Activated CD8-positive, alpha-beta T cell treated with anti-CD3 and anti-CD28 coated beads for 36 hours (primary cell): ENCODE measurements at places on chromosomes 6 and 20. TPM values are rescaled to one million over a fixed set of nuclear protein-coding genes. Genes with fewer than 3 reads are reported as not detected.

The CFAP206 gene
- total RNA-seq, result not detected

The CCDC170 gene
- not detected for total RNA-seq

The BPIFB1 gene
- not detected for total RNA-seq

The IL17A gene
- not detected for total RNA-seq

The TTLL9 gene
- not detected for total RNA-seq

The UFL1 gene
- total RNA-seq, result 30.8 TPM

The TFB1M gene
- 70.9 TPM for total RNA-seq

The LST1 gene
- 43.6 TPM for total RNA-seq

The TRIM10 gene
- total RNA-seq, result not detected

DNA sequence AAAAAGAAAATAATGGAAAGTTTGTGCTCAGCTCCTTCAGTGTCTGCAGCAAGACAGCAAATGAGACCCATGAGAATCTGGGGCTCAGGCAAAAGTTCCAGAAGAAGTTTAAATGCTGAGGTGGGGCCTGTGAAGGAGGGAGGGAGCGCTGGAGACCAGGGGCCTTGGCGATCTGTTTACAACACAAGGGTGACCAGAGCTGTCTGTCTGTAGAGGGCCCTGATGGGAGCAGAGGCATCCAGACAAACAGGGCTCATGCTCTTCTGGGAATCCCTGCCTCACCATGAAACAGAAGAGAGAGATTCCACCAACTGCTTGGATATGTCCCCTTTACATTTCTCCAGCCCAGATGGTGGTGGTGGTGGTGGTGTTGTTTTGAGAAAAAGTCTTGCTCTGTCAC, 79.3 kb upstream of the SHLD1 start:
- no peak for DNase-seq
- peaks cover 14% of the 10 kb centered on the region for H3K4me1 ChIP-seq
- no peak overlapping the region for H3K4me3 ChIP-seq

DNA sequence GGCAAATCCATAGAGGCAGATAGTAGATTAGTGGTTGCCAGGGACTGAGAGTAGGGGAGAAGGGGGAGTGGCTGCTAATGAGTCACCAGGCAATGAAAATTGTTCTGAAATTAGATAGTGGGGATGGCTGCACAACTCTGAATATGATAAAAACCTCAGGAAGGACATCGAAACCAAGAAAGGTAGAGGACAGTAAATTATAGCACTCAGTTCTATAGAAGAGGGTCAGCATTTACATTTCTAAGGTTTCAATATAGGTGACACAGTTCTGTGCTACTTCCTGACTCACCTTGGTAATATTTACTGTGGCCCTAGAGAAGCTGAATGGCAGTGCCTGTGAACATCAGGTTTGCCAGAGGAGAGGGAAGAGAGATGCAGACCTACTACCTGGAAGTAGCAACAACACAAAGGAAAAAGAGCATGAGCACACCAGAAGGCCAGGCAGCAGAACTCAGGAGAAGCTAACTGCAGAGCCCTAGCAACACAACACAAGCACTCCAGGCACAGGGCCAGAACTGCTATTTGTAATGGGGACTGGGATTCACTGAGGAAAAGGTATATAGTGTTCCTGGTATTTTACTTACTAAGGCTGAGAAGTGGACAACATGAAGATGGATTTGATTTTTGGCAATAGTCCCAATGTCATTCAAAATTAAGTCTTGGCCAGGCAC, 75.9 kb downstream of the PLCG1 start:
- H3K4me3 ChIP-seq, result no peak overlapping the region
- no peak for DNase-seq
- H3K36me3 ChIP-seq, result no peaks in the 10 kb centered on the region
- no peaks in the 10 kb centered on the region for H3K27me3 ChIP-seq

- no peak for DNase-seq
- no peaks in the 10 kb centered on the region for H3K4me1 ChIP-seq
- H3K36me3 ChIP-seq, result no peaks in the 10 kb centered on the region
- H3K27me3 ChIP-seq, result peaks cover 1% of the 10 kb centered on the region
- no peak overlapping the region for H3K4me3 ChIP-seq
These were observed 186.4 kb downstream of the TAF4 start for GRCh38 chr20:61879303-61879620.

GRCh38 chr6:26553264-26553634, 15.1 kb downstream of the HMGN4 start:
- no peaks in the 10 kb centered on the region for H3K36me3 ChIP-seq
- DNase-seq, result peak; percentile 87
- H3K4me3 ChIP-seq, result no peak overlapping the region
- H3K27me3 ChIP-seq, result no peaks in the 10 kb centered on the region
- no peak overlapping the region for H3K27ac ChIP-seq
- H3K4me1 ChIP-seq, result peaks cover 20% of the 10 kb centered on the region

DNA sequence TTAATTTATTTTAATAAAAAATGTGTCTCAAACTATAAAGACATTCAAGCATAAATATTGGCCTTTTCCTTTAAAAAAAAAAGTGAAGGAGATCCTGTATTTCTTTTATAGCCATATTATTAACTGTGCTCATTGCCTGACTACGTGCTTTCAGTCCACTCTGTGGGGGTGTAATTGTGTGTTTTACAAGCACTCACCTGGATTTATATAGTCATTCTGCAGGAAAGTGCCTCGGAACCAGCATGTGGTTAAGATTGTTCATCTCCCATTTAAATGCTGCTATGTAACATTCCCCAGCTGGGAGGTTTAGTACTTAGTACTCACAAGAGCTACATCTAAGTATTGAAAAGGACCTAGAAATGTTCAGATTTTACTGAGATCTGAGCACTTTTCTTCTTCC, 47.9 kb upstream of the SLC22A16 start:
- peaks cover 4% of the 10 kb centered on the region for H3K4me1 ChIP-seq
- no peak overlapping the region for H3K27ac ChIP-seq
- H3K36me3 ChIP-seq, result no peaks in the 10 kb centered on the region

- H3K4me3 ChIP-seq, result no peak overlapping the region
- peaks cover 10% of the 10 kb centered on the region for H3K36me3 ChIP-seq
- peaks cover 23% of the 10 kb centered on the region for H3K4me1 ChIP-seq
- H3K27ac ChIP-seq, result no peak overlapping the region
- H3K27me3 ChIP-seq, result no peaks in the 10 kb centered on the region
- DNase-seq, result no peak
These were observed 80.9 kb downstream of the GMDS start for GRCh38 chr6:2164481-2164880.

GRCh38 chr6:3007571-3007970, 7.9 kb downstream of the NQO2 start:
- H3K27ac ChIP-seq, result no peak overlapping the region
- H3K27me3 ChIP-seq, result no peaks in the 10 kb centered on the region
- no peak overlapping the region for H3K4me3 ChIP-seq
- DNase-seq, result no peak
- H3K36me3 ChIP-seq, result peaks cover 75% of the 10 kb centered on the region

GRCh38 chr6:126127659-126128058, 141.3 kb downstream of the TRMT11 start:
- H3K4me1 ChIP-seq, result no peaks in the 10 kb centered on the region
- peaks cover 2% of the 10 kb centered on the region for H3K36me3 ChIP-seq
- no peak overlapping the region for H3K4me3 ChIP-seq
- no peak for DNase-seq
- H3K27me3 ChIP-seq, result no peaks in the 10 kb centered on the region
- H3K27ac ChIP-seq, result no peak overlapping the region

- no peaks in the 10 kb centered on the region for H3K4me1 ChIP-seq
- no peaks in the 10 kb centered on the region for H3K27me3 ChIP-seq
- no peak for DNase-seq
- H3K4me3 ChIP-seq, result no peak overlapping the region
These were observed 70.0 kb upstream of the CD2AP start for GRCh38 chr6:47407300-47408281.

DNA sequence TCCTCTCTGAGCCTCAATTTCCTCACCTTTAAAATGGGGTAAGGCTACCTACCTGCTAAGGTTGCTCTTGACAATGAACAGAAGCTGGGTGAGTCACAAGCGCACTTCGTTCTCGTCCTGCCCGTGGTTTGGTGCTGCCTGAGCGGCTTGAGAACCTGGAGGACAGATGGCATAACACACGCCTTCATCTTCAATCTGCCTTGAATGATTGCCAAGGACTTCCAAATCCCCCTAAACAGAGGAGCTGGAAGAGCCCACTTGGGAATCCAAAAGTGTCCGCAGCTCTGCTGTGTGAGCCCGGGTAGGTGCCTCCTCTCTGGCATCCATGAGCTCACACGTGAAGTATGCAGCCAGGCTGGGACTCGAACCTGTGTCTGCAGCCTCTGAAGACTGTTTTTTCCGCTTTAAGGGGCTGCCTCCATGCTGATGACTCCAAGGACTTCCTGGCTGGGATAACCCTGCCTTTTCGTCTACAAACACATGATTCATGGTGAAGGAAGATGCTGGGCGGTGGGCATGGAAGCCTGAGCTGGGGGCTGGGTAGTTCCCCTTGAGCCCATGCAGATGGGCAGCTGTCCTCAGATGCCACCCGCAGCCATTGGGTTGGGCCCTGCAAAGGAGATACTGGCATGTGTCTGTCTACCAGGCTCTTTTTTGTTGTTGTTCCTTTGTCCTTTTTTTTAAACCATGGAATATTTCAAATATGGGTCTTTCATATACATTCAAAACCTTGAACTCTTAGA, 25.3 kb upstream of the CSNK2A1 start:
- H3K4me3 ChIP-seq, result no peak overlapping the region
- H3K27me3 ChIP-seq, result peaks cover 26% of the 10 kb centered on the region
- H3K4me1 ChIP-seq, result peaks cover 8% of the 10 kb centered on the region
- peak; percentile 19 for DNase-seq
- H3K36me3 ChIP-seq, result no peaks in the 10 kb centered on the region

DNA sequence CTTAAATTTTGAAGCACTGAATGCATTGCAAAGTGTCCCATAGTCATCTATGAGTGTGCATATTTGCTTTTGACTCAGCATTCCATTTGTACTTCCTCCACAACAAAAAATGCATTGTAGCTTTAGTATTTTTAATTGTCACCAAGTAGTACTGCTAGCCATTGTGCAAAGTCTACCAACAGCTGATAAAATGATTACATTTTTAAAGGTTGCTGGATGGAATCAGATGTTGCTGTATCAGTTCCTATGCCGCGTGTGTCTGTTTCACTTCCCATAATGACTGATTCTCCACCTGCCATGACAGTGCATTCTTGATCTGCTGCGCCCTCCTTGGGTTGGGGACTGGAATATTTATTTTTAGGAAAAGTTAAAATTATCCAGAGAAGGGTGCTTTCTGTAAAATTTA, 41.2 kb downstream of the SLX4IP start:
- peak; percentile 9 for DNase-seq
- peaks cover 3% of the 10 kb centered on the region for H3K36me3 ChIP-seq
- H3K4me3 ChIP-seq, result no peak overlapping the region
- no peaks in the 10 kb centered on the region for H3K27me3 ChIP-seq

DNA sequence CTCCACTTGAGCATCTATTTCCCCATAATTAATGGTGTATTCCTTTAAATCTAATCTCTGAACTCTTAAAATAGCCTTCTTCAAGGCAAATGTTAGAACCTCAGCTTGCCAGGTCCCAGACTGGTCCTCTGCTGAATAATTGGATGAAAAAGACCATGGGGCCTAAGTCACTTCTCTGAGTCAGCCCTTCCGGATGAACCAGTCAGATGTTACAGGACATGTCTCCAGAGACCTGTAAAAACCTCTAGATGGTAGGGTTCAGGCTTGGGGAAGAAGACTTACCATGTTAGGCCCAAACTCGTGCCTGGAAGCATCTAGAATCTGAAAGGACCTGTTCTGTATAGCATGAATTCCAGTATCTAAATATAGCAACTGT, 97.3 kb downstream of the CDKAL1 start:
- H3K36me3 ChIP-seq, result peaks cover 20% of the 10 kb centered on the region
- no peak overlapping the region for H3K4me3 ChIP-seq
- DNase-seq, result no peak
- H3K27me3 ChIP-seq, result no peaks in the 10 kb centered on the region

GRCh38 chr6:12614456-12614855, 102.1 kb upstream of the PHACTR1 start:
- no peaks in the 10 kb centered on the region for H3K36me3 ChIP-seq
- H3K27ac ChIP-seq, result no peak overlapping the region
- peaks cover 3% of the 10 kb centered on the region for H3K27me3 ChIP-seq
- no peak overlapping the region for H3K4me3 ChIP-seq
- H3K4me1 ChIP-seq, result no peaks in the 10 kb centered on the region

- H3K27ac ChIP-seq, result no peak overlapping the region
- H3K4me3 ChIP-seq, result no peak overlapping the region
- no peaks in the 10 kb centered on the region for H3K27me3 ChIP-seq
- H3K4me1 ChIP-seq, result peaks cover 30% of the 10 kb centered on the region
These were observed 58.8 kb upstream of the FUCA2 start for GRCh38 chr6:143570147-143570853.

DNA sequence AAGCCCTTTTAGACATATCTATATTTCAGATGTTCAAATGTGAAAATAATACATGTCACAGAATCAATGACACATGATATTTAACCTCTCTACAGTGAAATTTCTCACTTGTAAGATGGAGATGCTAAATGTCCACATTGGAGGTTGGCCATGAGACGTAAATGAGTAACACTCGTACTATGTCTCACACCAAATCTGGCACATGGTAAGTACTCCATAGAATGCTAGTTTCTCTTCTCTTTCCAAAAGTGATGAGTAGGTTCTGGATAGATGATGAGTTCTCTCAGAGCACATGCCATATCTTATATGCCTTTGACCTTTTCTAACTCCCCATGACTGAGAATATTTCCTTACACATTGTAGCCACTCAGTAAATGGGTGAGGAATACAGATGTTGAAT, 17.7 kb downstream of the GFOD1 start:
- peaks cover 40% of the 10 kb centered on the region for H3K4me1 ChIP-seq
- H3K4me3 ChIP-seq, result no peak overlapping the region
- H3K36me3 ChIP-seq, result peaks cover 32% of the 10 kb centered on the region
- DNase-seq, result no peak
- no peaks in the 10 kb centered on the region for H3K27me3 ChIP-seq

DNA sequence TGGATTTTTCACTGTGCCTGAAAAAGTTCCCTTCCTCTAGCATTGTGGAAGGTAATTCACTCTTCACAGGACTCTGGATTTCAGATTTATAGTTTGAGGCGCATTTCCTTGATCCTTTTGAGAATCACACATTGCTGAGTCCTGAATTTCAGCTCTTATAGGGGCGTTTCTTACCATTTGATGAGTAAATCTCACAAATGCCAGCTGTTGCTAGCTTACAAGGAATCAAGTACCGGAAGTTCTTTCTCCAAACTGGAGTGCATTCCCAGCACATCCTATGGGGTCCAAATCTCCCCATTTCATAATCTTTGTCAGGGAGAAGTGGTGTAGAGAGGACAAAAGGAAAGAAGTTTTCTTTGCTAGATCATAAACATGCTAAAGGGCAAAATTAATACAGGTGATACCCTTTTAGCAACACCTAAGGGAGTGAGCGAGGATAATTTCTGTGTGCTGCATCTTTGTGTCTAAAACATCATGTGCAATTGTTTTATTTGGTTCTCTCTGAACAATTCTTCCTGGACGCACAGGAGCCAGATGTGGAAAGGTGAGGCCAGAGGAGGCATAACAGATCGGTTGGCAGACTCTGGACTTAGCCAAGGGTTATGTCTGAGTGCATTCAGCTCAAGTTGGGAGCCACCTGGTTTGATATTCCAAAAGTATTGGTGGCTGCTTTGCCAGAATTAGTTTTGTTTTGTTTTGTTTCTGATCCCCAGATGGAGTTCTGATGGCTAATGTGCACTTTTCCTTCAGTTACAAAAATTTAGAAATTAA, 37.4 kb upstream of the EYA2 start:
- H3K27ac ChIP-seq, result no peak overlapping the region
- no peak for DNase-seq
- H3K4me3 ChIP-seq, result no peak overlapping the region

GRCh38 chr20:41507851-41508250, 110.3 kb downstream of the CHD6 start:
- DNase-seq, result no peak
- no peaks in the 10 kb centered on the region for H3K27me3 ChIP-seq
- H3K27ac ChIP-seq, result no peak overlapping the region
- H3K4me3 ChIP-seq, result no peak overlapping the region
- H3K4me1 ChIP-seq, result peaks cover 15% of the 10 kb centered on the region
